Amygdala (tissue), 56 donors: ENCODE measurements at places on chromosomes 7 and 10.

GRCh38 chr10:17779784-17780183, 27.8 kb downstream of the TMEM236 start:
- DNase-seq = no peak

- no peak for DNase-seq
These were observed 111.3 kb upstream of the IGFBP3 start for GRCh38 chr7:46032353-46032752.

GRCh38 chr10:131846240-131847101, 54.3 kb upstream of the PPP2R2D start:
- DNase-seq = no peak

DNA sequence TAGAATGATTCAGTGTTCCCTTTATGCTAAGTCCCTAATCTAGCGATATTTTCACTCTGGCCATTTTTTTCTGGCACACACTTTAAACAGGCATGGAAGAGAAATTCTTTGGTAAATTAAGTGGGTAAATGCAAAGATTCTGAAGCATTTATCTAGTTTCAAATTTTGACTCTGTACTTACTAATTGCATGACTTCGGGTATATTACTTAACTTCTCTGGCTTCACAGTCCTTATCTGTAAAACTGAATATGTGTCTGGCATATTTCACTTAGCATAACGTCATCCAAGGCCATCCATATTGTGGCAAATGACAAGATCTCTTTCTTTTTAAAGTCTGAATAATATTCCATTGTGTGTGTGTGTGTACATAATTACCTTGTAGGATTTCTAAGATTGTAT, 114.5 kb downstream of the MBL2 start:
- no peak for DNase-seq

DNA sequence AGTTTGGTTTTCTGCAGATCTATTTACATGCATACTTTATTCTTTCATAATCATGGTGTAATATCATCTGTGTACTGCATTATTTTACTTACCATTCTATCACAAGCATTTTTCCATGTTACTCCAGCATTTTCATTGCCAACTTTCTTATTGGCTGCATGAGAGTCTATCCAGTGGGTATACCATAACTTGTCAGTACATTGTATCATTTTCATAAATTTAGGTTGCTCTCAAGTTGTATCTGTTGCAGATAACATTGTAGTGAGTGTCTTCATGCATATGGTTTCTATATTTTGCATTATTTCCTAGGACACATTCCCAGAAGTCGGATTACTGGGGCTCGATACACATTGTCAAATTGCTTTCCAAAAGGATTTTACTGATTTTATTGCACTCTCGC, 87.2 kb upstream of the INSYN2A start:
- no peak for DNase-seq

DNA sequence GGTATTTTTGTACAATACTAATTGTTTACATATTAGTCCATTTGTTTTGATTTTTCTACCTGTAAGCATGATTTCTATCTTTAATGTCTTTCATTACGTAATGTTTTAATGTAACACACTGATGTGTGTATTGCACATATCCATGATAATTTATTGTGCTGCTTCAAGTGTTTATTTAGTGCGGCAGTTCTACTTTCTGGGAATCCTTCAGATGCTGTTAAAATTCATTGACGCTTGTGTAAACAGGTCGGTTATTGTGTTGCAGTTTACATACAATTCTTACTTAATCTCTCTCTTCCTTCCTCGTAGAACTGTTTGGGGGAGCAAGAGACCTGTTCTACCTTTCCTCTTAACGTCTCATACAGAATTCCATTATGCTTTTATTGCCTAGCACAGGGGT, 6.9 kb downstream of the TMEM60 start:
- DNase-seq = no peak

GRCh38 chr10:68796605-68797004, 30.7 kb upstream of the STOX1 start:
- DNase-seq = no peak

DNA sequence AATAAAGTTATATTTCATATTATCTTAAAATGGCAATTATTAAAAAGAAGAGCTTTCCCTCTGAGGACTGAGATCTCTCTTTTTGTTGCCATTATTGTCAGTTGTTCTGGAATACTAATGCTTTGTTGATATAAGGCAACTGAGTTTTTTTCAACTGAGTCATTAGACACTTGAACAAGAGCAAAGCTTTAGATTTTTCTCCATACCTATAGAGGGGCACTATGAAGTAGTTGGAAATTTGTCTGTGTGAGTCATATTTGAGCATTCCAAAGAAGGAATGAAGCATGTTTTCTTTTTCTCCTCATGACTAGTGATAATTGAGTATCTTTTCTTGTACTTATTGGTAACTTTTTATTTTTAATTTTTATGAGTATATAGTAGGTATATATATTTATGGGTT, 24.5 kb downstream of the RPA3 start:
- DNase-seq = no peak

GRCh38 chr7:150824379-150825177, 24.0 kb downstream of the TMEM176A start:
- no peak for DNase-seq

DNA sequence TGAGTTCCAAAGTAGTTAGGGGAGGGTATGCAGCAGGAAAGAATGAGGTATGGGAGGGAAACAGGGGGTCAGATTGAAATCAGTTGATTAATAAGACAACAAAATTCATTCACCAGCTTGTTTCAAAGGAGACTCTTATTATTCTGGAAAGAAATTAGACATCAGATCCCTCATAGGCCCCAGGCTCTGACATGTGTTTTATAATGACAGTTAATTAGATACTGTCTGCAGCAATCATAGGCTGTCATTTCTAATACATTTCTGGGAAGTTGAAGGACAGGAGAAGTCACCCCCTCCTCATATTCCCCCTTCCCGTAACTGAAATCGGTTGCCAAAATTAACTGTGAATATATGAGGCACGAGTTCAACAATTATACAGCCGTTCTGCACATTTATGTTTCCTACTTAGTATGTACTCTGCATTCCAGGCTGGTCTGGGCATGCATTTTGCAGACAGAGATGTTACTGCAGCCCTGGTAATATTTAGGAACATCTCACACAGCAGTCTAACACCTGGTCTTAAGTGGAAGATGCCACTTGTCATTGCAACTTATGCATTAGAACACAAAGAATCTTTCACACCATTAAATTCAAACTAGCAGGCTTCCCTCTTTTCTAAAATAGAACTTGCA, 355.2 kb upstream of the LRGUK start:
- DNase-seq = no peak

GRCh38 chr7:126589068-126589684, 663.6 kb downstream of the GRM8 start:
- no peak for DNase-seq

- DNase-seq = no peak
These were observed 111.7 kb upstream of the CDK13 start for GRCh38 chr7:39838326-39838725.

GRCh38 chr10:97090035-97090434, 95.7 kb downstream of the SLIT1 start:
- DNase-seq = no peak
